M059J (cell line): ENCODE measurements at places on chromosomes 16 and 17. TPM values are rescaled to one million over a fixed set of nuclear protein-coding genes. Genes with fewer than 3 reads are reported as not detected.

MFAP4 gene
- 0.07 TPM in 1 of 2 replicates, not detected in the other for total RNA-seq

TBC1D3B gene
- total RNA-seq = not detected in 2 replicates

SCN4A gene
- total RNA-seq = not detected in 2 replicates

NEK8 gene
- 2.4 and 2.6 TPM in 2 replicates for total RNA-seq

DUSP14 gene
- 71.2 and 94.7 TPM in 2 replicates for total RNA-seq

SPIRE2 gene
- 1.1 and 2.3 TPM in 2 replicates for total RNA-seq

ALOX15B gene
- total RNA-seq = not detected in 2 replicates

ZNF594 gene
- 9.5 and 10.2 TPM in 2 replicates for total RNA-seq

CETP gene
- total RNA-seq = not detected in 2 replicates

MT1E gene
- 89.2 and 89.4 TPM in 2 replicates for total RNA-seq

PSMD12 gene
- 33.4 and 54.0 TPM in 2 replicates for total RNA-seq

ABCC11 gene
- total RNA-seq = not detected in 2 replicates

VTN gene
- total RNA-seq = not detected in 2 replicates

SMYD4 gene
- 6.7 and 11.3 TPM in 2 replicates for total RNA-seq

GRB7 gene
- not detected in 2 replicates for total RNA-seq

ZFP3 gene
- total RNA-seq = 2.2 and 3.2 TPM in 2 replicates

RASL10B gene
- 0.71 and 0.89 TPM in 2 replicates for total RNA-seq

SALL1 gene
- total RNA-seq = 9.5 and 12.1 TPM in 2 replicates

MYO15B gene
- total RNA-seq = 0.20 and 1.5 TPM in 2 replicates

CCL13 gene
- total RNA-seq = not detected in 2 replicates

CLEC10A gene
- total RNA-seq = not detected in 2 replicates

ZNF785 gene
- 4.0 and 6.3 TPM in 2 replicates for total RNA-seq

ACSF3 gene
- total RNA-seq = 5.0 and 16.2 TPM in 2 replicates

CDRT4 gene
- total RNA-seq = 0.59 TPM in 1 of 2 replicates, not detected in the other

HOXB9 gene
- 10.4 and 16.3 TPM in 2 replicates for total RNA-seq

PPM1E gene
- total RNA-seq = 0.25 and 0.47 TPM in 2 replicates

PIK3R6 gene
- total RNA-seq = not detected in 2 replicates

EVPL gene
- total RNA-seq = not detected in 2 replicates

SULT1A4 gene
- total RNA-seq = 1.2 and 2.0 TPM in 2 replicates

ICAM2 gene
- total RNA-seq = 0.84 and 1.0 TPM in 2 replicates

RGS9 gene
- 5.4 and 6.0 TPM in 2 replicates for total RNA-seq

BICDL2 gene
- total RNA-seq = not detected in 2 replicates

TM4SF5 gene
- total RNA-seq = not detected in 2 replicates

MT1A gene
- total RNA-seq = 9.6 TPM in 1 of 2 replicates, not detected in the other

CACNG4 gene
- total RNA-seq = 3.0 and 5.5 TPM in 2 replicates

AGRP gene
- total RNA-seq = not detected in 2 replicates

FBXL16 gene
- 8.1 and 12.0 TPM in 2 replicates for total RNA-seq

CA7 gene
- total RNA-seq = not detected in 2 replicates

KRTAP4-11 gene
- total RNA-seq = not detected in 2 replicates

CMTM1 gene
- total RNA-seq = 2.1 and 3.8 TPM in 2 replicates

TMC7 gene
- total RNA-seq = 0.20 and 0.71 TPM in 2 replicates

SPATA22 gene
- not detected in 2 replicates for total RNA-seq

KRT14 gene
- total RNA-seq = 0.27 TPM in 1 of 2 replicates, not detected in the other

DHX58 gene
- 22.3 TPM in 2 replicates for total RNA-seq

GH2 gene
- total RNA-seq = not detected in 2 replicates

KRT28 gene
- not detected in 2 replicates for total RNA-seq

RPRML gene
- not detected in 2 replicates for total RNA-seq

P2RX1 gene
- total RNA-seq = not detected in 2 replicates
